Small intestine (tissue), 16 donors: ENCODE measurements at places on chromosomes 4 and X. TPM values are rescaled to one million over a fixed set of nuclear protein-coding genes. Genes with fewer than 3 reads are reported as not detected.

The MCUB gene
- polyA plus RNA-seq: 2.2 TPM

The DOK7 gene
- 0.81 TPM for polyA plus RNA-seq

The HTRA3 gene
- polyA plus RNA-seq: 8.4 TPM

The MAGIX gene
- 3.6 TPM for polyA plus RNA-seq

The TCEAL9 gene
- polyA plus RNA-seq: 56.8 TPM

GRCh38 chrX:44244008-44244407 lies 99.5 kb downstream of the EFHC2 start:
- H3K4me3 ChIP-seq: no peak overlapping the region
- H3K27me3 ChIP-seq: peaks cover 2% of the 10 kb centered on the region
- H3K36me3 ChIP-seq: no peaks in the 10 kb centered on the region
- no peaks in the 10 kb centered on the region for H3K4me1 ChIP-seq
- H3K27ac ChIP-seq: no peak overlapping the region
- peak; percentile 13 for DNase-seq

- no peak overlapping the region for H3K4me3 ChIP-seq
- no peaks in the 10 kb centered on the region for H3K4me1 ChIP-seq
- peak; percentile 63 for DNase-seq
- H3K27me3 ChIP-seq: no peaks in the 10 kb centered on the region
- no peaks in the 10 kb centered on the region for H3K36me3 ChIP-seq
- peak overlapping the region; percentile 76 for H3K27ac ChIP-seq
Measured at GRCh38 chrX:48961585-48962091, 4.2 kb upstream of the OTUD5 start.

GRCh38 chr4:115145393-115146160 lies 32.2 kb upstream of the NDST4 start:
- H3K27me3 ChIP-seq: no peaks in the 10 kb centered on the region
- no peak overlapping the region for H3K27ac ChIP-seq
- no peaks in the 10 kb centered on the region for H3K36me3 ChIP-seq
- DNase-seq: peak; percentile 90
- H3K4me1 ChIP-seq: no peaks in the 10 kb centered on the region

DNA sequence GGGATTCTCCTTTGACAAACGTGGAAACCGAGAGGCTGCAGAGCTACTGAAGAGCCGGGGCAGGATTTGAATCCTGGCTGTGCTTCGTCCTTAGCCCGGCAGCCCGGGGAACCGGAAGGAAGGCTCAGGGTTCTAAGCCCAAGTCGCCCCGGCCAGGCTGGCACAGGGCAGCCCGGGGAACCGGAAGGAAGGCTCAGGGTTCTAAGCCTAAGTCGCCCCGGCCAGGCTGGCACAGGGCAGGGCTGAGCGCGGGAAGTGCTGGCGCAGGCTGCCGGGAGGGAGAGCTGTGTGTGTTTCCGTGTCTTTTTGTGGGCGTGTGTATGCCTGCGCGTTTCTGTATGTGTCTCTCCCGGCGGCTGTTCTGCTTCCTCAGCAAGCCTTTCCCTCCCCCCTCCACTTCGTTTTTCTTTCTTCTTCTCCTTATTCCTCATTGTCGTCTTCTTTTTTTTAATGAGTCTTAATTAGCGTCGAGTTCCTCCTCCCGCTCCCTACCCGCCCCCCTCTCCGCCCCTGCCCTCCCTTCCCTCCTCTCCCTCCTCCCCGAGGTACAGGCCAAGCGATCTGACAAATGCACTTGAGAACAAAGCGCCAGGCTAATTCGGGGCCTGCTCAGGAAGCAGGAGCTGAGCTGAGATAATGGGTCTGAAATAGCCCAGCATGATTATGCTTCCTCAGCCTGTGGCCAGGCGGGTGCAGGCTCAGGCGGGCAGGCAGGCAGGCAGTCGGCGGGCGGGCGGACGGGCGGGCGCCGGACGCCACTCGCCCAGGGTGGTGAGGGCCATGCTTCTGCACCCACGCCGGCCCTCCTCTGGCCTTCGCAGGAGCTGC lies 65.9 kb downstream of the EFNB1 start:
- peak overlapping the region; percentile 79 for H3K27ac ChIP-seq
- H3K27me3 ChIP-seq: no peaks in the 10 kb centered on the region
- peaks cover 28% of the 10 kb centered on the region for H3K4me1 ChIP-seq
- DNase-seq: peak; percentile 72

DNA sequence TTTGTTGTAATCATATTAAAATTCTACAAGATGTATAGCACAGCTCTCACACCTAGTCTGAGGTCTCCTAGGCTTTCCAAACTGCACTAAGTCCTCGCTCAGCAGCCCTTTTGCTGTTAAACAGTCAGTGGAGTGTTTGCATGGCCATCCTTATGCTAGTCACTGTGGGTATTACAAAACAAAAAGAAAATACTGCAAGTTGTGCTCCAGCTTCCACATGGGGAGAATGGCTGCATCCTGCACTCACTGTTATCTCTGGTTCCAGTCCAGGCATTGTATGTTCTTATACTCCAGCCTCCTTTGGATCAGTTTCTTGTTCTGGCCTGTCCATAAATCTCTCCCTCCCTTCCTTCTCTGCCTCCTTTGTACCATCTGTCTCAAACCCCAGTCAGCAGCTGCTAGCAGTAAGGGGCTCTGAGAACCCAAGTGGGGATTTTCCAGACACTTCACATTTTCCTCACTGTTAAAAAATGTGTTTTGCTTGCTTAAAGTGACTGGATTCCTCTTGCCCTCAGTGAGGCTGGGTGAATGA lies 38.5 kb upstream of the BMP15 start:
- H3K4me1 ChIP-seq: no peaks in the 10 kb centered on the region
- no peak overlapping the region for H3K4me3 ChIP-seq
- no peaks in the 10 kb centered on the region for H3K36me3 ChIP-seq
- no peak overlapping the region for H3K27ac ChIP-seq
- no peak for DNase-seq

DNA sequence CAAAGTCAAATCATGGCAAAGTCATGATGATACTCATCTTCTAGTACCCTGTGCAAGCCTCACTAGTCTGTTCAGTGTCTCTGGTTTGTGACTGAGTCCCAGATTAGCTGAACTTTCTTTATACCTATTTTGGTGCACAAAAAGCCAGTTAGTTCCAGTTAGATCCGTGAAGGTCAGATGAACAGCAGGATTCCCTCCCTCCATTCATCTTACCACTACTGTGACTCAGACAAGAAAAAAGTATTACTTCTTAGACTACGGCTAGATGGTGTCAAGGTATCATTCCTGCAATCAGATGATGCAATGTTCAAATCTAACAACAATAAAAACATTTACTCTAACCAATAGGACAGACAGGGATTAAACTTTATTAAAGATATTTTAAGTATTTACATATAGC lies 30.4 kb downstream of the ARHGEF6 start:
- no peak overlapping the region for H3K4me3 ChIP-seq
- DNase-seq: no peak
- H3K27me3 ChIP-seq: no peaks in the 10 kb centered on the region
- H3K36me3 ChIP-seq: no peaks in the 10 kb centered on the region

GRCh38 chr4:7420661-7421040 lies 14.1 kb downstream of the PSAPL1 start:
- no peak overlapping the region for H3K4me3 ChIP-seq
- no peaks in the 10 kb centered on the region for H3K27me3 ChIP-seq
- no peak for DNase-seq
- H3K4me1 ChIP-seq: no peaks in the 10 kb centered on the region
- no peaks in the 10 kb centered on the region for H3K36me3 ChIP-seq

GRCh38 chr4:139152249-139152648 lies 24.8 kb downstream of the ELF2 start:
- DNase-seq: no peak
- H3K4me1 ChIP-seq: no peaks in the 10 kb centered on the region
- no peaks in the 10 kb centered on the region for H3K27me3 ChIP-seq
- H3K36me3 ChIP-seq: no peaks in the 10 kb centered on the region
- no peak overlapping the region for H3K4me3 ChIP-seq

DNA sequence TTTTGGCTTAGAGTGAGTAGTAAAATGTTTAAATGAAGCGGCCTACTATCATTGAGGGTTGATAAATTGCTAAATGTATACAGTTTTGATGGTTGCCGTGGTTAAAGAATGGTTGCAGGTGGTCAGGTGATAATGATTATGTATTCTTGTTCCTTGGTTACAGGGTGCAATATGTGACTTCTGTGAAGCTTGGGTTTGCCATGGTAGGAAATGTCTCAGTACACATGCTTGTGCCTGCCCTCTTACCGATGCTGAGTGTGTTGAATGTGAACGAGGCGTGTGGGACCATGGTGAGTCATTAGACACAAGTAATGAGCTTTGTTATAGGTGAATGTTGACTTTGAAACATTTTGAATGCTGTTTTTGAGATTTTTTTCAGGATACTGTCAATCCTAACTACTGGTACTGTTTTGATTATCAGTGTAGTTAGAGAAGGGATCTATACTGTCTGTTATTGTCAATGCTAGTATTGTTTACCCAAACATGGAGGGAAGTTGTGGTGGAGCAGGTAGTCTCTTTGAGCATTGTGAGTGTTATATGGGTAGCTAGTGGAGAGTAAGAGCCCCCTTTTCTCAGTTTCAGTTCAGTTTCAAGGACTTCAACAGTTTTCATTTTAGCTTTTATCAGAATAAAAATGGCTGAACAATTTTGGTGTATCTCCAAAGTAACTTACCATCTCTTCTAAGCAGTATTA lies 8.9 kb downstream of the ZNF330 start:
- H3K4me1 ChIP-seq: no peaks in the 10 kb centered on the region
- peaks cover 13% of the 10 kb centered on the region for H3K36me3 ChIP-seq
- H3K27me3 ChIP-seq: no peaks in the 10 kb centered on the region
- no peak for DNase-seq

DNA sequence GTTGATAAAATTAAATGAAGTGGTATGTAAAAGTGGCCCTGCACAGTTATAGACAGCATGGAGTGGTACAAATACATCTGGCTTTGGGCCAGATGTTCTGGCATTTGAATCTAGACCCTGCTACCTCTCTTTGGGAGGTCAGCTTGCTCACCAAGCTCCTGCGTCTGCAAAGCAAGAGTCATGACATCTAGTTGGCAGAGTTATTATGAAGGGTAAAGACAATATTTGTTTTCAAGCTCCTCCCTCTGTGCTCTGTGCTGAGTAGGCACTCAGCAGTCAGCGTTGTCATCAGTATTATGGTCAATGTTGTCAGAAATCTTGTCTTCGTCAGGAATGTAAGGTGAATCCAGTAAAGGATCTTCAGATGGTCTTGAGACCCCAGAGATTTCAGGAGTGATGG lies 55.8 kb downstream of the CCNI start:
- peaks cover 43% of the 10 kb centered on the region for H3K36me3 ChIP-seq
- H3K4me3 ChIP-seq: no peak overlapping the region
- no peaks in the 10 kb centered on the region for H3K4me1 ChIP-seq
- H3K27ac ChIP-seq: no peak overlapping the region
- no peak for DNase-seq

- no peak overlapping the region for H3K4me3 ChIP-seq
- no peak overlapping the region for H3K27ac ChIP-seq
- DNase-seq: no peak
- no peaks in the 10 kb centered on the region for H3K27me3 ChIP-seq
- no peaks in the 10 kb centered on the region for H3K36me3 ChIP-seq
- H3K4me1 ChIP-seq: no peaks in the 10 kb centered on the region
Measured at GRCh38 chr4:1599491-1600210, 84.5 kb downstream of the FAM53A start.

GRCh38 chrX:13001097-13001496 lies 26.2 kb downstream of the TMSB4X start:
- no peak overlapping the region for H3K4me3 ChIP-seq
- peaks cover 5% of the 10 kb centered on the region for H3K4me1 ChIP-seq
- DNase-seq: no peak
- no peaks in the 10 kb centered on the region for H3K27me3 ChIP-seq
- H3K36me3 ChIP-seq: no peaks in the 10 kb centered on the region
- H3K27ac ChIP-seq: peak overlapping the region; percentile 78

DNA sequence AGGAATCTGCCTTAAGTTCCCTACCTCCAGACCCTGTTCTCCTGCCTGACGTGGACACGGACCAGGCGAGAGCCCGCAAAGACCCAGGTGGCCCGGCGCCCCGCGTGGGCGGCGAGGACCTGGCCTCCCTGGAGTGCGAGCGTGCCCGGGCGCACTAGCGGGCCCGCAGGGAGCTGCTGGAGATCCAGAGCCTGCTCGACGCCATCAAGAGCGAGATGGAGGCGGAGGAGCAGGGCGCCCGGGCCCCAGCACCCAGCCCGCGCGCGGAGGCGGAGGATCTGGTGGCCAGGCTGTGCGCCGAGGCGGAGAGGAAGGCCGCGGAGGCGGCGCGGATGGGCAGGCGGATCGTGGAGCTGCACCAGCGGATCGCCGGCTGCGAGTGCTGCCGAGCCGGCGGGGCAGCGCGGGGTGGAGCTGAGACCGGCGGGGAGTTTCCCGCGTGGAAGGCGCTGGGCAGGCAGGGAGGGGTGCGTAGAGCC lies 18.2 kb downstream of the MRFAP1 start:
- H3K4me1 ChIP-seq: no peaks in the 10 kb centered on the region
- peaks cover 40% of the 10 kb centered on the region for H3K27me3 ChIP-seq
- no peak overlapping the region for H3K27ac ChIP-seq
- H3K4me3 ChIP-seq: peak overlapping the region; percentile 15

GRCh38 chr4:111778543-111778942 lies 366.7 kb upstream of the FAM241A start:
- no peaks in the 10 kb centered on the region for H3K27me3 ChIP-seq
- no peak overlapping the region for H3K4me3 ChIP-seq
- no peak for DNase-seq
- no peaks in the 10 kb centered on the region for H3K36me3 ChIP-seq

DNA sequence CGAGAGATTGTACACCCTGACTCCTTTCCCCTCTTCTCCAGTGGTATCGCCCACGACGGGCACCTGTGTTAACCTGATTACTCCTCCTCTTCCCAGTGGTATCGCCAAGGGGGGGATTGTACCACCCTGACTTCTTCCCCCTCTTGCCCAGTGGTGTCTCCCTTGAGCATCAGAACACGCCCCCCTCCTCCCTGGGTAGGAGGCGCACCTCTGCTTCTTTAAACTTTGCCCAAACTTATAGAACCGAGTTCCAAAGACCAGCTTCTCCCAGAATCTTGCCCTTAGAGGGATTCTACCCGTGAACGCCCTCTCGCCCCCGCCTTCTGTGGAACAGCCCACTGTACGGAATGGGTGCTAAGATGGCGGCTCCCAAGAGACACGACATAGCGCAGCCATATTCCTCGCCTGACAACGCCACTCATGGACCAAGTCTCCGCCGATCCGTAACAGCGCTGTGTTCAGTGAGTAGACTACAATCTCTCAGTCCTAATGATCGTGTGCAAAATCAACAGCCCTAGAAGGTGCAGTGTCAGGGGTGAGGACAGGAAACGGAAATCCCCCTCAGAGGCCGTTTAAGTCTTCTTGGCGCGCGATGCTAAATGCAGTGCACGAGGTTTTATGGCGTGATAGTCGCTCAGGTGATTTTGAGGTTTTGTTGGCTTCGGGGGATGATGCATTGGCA lies 4.2 kb upstream of the ZNF157 start:
- H3K27ac ChIP-seq: no peak overlapping the region
- DNase-seq: peak; percentile 42
- no peaks in the 10 kb centered on the region for H3K36me3 ChIP-seq

GRCh38 chrX:154655786-154656185 lies 2.4 kb upstream of the CTAG2 start:
- H3K27ac ChIP-seq: no peak overlapping the region
- no peaks in the 10 kb centered on the region for H3K4me1 ChIP-seq
- no peak for DNase-seq
- no peaks in the 10 kb centered on the region for H3K27me3 ChIP-seq
- H3K36me3 ChIP-seq: no peaks in the 10 kb centered on the region
